Inflammatory macrophage treated with lipopolysaccharide for 1 hour (primary cell): ENCODE measurements at places on chromosomes 5 and 9.

GRCh38 chr9:111961575-111961974, 65.0 kb downstream of the UGCG start:
- DNase-seq = peak; percentile 55

DNA sequence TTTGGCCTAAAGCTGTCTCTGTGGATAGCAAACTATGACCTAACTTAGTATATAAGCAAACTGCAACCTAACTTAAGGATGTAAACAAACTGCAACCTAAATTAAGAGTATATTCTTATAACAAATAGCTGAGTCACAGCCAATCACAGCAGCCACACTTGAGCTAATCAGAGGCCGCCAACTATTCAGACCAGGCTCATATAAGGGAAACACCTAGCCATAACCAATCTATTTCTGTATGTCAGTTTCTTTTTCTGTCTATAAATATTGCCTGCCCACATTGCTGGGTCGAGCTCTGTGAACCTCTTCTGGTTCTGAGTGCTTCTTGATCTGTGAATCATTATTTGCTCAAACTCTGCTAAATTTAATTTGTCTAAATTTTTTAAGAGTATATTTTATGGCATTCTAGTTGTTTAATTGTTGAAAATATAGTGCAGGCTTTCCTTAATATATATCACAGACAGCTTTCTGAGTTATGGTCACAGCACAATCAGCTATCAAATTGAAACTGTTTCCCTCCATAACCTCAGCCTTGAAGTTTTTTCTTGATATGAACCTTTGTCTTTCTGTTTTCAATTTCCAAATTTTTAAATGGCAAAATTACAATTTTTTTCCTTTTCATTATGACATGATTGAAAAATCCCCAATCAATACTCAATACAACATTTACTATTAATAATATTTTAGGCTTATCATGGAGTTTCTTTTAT, 327.1 kb upstream of the NUDT12 start:
- no peak for DNase-seq

DNA sequence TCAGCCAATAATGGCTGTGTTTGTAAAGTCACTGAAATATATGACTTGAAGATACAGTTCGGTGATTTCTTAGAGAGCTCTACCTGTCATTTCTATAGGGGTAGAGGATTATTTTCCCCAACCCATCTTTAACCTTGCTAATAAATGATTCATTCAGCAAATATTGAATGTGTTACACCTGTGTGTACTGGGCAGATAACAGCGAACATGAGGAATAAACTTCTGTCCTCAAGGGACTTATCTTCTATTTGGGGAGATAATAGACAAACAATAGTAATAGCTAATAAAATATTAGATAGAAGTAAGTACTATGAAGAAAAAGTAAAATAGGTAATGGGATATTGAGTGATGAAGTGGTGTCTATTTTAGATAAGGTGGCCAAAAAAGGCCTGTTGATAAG, 9.3 kb downstream of the TTC23L start:
- DNase-seq = no peak

DNA sequence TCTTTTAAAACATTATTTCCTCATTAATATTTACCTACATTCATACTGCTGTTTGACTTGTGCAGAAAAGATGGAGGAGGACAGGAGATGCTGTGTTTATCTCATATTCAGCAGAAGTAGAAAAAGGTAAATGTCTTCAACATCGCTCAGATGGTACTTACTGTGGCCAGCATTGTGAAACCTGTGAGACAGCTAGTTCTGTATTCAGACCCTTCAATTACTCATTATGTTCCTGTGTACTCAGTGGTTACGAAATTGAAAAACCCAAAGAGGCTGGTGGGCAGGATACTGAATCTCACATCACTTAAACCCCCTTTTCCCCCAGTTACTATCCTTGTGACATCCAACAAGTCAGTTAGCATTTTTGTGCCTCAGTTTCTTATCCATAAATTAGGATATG, 216.0 kb downstream of the KDM4C start:
- DNase-seq = peak; percentile 19

DNA sequence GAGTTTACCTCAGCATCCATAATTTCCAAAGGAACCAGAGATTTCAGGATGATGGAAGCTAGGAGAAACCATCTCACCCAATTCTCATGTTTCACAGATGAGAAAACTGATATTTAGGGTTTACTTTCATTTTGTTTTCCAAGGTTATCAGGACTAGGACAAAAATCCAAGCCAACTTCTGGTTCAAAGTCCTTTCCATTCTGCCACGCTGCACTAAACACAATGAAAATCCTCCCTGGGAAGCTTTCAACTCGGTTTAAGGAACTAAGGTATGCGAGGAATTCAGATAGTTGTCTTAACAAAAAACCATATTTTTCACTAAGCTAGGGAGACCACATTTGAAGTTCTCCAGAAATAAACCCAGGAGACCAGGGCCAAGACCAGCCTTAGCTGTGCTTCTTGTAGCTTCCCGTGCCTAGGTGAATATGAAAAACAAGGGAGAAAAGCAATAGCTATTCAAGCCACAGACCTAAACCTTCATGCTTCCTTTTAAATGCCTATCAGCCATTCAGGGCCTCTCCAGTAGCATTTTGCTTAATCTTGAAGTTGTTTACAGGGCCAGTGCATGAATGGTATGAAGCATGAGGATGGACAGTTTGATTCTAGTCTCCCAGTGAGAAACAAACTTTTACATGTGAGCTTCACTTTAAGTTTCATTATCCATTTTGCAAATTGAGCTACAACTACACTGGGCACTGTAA, 167.9 kb downstream of the DENND1A start:
- no peak for DNase-seq

DNA sequence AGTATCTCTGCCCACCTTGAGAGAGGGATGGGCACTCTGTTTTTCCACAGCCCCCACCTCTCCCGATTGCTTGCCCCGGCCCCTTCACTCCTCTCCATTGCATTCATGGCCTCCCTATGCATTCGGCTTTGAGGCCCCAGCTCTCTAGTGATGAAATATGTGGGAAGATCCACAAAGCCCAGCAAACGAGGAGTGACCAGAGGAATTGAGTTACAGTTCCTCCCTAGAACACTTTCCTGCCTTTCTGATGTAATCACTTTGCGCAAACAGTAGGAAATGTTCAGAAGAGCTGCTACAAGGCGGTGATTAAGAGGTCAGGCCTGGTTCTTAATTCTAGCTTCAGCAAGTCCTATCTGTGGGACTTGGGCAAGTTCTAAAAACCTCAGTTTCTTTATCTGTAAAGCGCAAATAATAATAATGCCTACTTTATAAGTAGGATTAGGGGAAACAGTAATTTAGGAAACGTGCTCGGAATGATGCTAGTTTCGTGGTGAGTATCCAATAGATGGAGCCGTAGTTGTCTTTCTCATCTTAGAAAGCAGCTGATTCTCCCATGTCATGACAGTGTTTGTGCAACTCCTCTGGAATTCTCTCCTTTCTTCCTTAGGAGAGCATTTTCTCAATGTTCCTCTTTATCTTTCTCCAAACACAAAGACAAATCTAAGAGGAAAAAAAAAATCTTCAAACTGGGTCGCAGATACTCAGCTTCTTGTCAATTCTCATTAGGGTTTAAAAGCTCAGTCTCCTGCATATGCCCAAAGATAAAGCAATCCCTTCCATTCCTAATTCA, 99.5 kb upstream of the MSX2 start:
- DNase-seq = no peak

DNA sequence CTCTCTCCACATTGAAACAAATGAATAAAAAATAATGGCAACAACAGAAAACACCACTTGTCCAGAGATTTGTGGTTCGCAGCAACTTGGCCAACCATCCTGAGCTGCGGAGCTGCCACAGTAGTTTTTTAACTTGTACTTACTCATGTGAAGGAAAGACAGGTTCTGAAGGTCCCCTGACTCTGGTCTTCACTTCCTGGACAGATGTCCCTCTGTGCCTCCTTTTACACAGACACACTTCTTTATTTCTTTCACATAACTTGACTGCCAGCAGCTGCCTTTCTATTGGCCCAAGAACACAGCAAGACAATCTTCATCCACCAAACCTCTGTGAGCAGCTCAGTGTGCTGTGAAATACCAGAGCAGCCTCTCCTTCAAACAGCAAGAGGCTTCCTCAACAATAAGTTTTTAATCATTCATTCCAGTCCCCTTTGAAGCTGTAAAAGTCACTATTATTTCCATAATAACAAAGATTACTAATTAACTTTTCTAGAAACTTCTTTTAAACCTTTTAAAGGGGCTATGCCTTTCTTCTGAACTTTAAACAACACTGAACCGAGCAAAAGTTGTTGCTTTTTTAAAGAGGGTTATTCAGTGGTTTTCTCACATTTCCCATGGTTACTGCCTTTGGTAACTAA, 198.7 kb downstream of the NR2F1-AS1 start:
- DNase-seq = no peak

GRCh38 chr9:130820135-130820738, 14.8 kb upstream of the ABL1 start:
- DNase-seq = no peak

- no peak for DNase-seq
These were observed 46.4 kb upstream of the APC start for GRCh38 chr5:112691339-112691680.

- no peak for DNase-seq
These were observed 34.7 kb upstream of the POMT1 start for GRCh38 chr9:131468031-131468430.

- DNase-seq = no peak
These were observed 87.0 kb upstream of the BOD1 start for GRCh38 chr5:173703466-173703865.

- DNase-seq = no peak
These were observed 137.5 kb downstream of the MAT2B start for GRCh38 chr5:163642904-163643303.

- no peak for DNase-seq
These were observed 19.4 kb upstream of the HMCN2 start for GRCh38 chr9:130246126-130246525.

DNA sequence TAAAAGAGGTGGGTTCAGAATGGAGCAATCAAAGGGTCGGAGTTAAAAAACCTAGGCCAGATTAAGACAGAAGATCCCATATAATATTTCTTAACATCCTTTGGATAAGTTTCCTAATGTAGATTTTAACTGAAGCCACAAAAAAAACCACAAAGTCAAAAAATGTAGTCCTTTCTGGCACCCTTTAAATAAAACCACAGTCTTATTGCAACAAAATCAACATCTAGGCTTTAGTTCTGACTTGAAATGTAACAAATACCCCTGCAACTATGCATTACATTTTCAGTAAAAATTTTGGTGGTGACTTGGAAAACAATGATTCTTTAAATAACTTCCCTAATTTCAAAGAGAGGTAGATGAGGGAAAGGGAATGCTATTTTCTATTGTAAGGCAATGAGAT, 109.2 kb downstream of the PSAT1 start:
- no peak for DNase-seq

GRCh38 chr5:68533571-68534084, 318.1 kb downstream of the PIK3R1 start:
- no peak for DNase-seq

- DNase-seq = no peak
These were observed 55.5 kb upstream of the FST start for GRCh38 chr5:53424686-53425615.

- no peak for DNase-seq
These were observed 2032.3 kb downstream of the EFNA5 start for GRCh38 chr5:105638437-105638836.

DNA sequence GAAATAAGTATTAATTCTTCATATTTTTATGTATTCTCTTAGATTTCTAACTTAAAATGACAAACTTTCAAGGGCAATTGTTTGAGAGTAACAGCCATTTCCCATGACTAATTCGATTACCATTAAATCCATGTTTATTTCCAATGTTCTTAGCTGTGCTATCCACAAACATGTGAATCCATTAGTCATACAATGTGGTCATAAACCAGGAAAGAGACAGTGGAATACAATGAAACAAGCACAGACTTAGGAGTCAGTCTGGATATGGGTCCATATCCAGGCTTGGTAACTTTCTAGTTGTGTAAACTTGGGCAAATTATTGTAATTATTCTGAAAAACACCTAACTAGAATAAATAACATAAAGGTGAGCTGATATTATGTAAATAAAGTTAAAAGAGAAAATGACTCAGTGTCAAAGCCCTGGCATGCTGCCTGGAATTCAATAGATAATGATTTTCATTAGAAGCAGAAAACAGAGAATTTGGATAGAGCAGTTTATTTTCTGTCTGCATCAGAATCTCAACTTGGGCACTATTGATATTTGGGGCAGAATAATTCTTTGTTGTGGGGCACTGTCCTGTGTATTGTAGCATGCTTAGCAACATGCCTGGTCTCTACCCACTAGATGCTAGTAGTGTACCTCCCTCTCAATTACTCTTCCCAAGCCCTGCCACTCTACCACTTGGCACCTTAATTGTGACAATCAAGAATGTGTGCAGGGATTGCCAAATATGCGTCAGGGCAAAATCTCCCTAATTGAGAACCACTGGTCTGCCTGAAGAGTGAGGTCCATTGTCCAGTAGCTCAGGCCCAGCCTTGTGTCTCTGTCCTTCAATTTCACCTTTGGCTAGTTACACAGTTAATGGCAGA, 44.7 kb upstream of the SLC27A6 start:
- no peak for DNase-seq

DNA sequence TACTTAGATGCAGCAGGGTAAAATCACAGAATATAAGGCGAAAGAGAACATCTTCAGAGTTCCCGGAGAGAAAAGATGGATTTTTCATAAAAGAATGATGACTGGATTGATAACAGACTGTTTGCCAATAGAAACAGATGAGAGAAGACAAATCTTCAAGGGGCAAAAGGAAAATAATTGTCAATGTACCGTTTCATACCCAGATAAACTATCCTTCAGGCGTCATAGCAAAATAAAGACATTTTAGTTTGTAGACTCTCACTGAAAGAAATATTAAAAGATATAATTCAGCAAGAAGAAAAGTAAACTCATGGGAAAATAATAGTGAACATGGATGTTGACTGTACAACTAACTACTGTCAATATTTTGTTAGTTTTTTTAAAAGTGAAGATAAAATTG, 174.2 kb downstream of the CRB2 start:
- no peak for DNase-seq

DNA sequence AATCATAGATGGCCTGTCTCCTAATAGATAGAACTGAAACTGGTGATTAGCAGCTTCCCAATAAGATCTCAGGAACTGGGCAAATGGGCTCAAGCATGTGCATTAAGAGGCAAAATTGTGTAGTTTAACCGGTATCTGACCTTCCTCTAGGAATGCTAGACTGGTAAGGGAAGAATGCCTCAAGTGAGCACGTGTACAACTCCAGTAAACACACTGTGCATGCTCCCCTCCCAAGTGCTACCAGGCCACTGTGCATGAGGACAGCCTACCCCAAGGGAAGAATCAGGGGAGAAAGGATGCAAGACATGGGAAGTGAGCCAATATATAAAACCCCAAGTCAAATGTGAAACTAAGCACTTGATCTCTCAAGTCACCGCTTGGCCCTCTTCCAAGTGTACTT, 1157.4 kb upstream of the CDH18 start:
- DNase-seq = no peak

- DNase-seq = no peak
These were observed 18.0 kb downstream of the RPS14 start for GRCh38 chr5:150431574-150431973.

DNA sequence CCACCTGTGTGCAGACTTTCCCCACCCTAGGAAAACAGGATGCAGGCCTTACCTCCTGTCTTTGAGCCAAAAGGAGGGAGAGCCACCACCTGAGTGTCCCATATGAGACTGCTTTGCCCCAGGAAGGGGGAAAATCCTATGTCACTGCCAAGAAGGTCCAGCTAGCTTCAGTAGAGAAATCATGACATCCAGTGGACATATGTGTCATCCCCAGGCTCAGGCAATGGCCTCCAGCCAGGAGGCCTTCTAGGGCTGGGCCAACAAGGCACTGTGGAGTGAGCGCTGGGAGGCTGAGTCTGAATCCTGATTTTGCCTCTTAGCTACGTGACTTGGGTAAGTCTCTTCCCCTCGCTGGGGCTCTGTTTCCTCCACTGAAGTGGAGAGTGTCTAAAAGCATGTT, 60.2 kb downstream of the SMIM23 start:
- no peak for DNase-seq

GRCh38 chr5:180808461-180809000, 5.9 kb upstream of the MGAT1 start:
- DNase-seq = no peak
